Kasumi-1 (cell line): ENCODE measurements at places on chromosomes 7 and 10.

- DNase-seq: no peak
Observed at GRCh38 chr10:67705921-67706320, 9.9 kb upstream of the CTNNA3 start.

DNA sequence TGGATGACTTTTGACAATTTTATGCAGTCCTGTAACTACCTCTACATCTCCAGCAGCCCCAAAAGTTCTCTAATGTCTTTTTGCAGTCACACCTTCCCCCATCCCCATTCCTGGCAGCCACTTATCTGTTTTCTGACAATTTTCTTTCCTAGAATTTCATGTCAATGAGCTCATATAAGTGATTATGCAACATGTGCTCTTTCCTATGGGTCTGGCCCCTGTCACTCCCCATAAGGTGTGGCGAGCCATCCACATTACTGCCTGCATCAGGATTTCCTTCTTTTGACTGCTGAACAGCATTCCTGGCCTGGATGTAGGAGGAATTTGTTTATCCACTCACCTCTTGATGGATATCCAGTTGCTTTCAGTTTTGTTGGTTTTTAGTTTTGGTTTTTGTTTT lies 146.7 kb upstream of the MGMT start:
- DNase-seq: no peak

GRCh38 chr7:29511337-29511736 lies 52.3 kb upstream of the PRR15 start:
- no peak for DNase-seq

DNA sequence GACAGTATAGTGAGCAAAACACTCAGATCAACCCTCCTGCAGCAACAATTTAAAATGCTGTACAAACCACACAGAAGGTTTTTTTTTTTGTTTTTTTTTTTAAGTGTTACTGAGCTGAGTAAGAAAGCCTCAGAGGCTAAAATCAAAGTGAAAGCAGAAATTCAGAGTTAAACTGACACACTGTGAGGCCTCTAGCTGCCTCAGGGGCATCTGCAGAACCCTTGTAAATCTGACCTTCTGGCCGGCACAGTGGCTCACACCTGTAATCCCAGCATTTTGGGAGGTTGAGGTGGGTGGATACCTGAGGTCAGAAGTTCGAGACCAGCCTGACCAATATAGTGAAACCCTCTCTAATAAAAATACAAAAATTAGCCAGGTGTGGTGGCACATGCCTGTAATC lies 7.4 kb upstream of the GNA12 start:
- no peak for DNase-seq

- DNase-seq: no peak
Observed at GRCh38 chr10:86295351-86295750, 71.2 kb downstream of the GRID1 start.

DNA sequence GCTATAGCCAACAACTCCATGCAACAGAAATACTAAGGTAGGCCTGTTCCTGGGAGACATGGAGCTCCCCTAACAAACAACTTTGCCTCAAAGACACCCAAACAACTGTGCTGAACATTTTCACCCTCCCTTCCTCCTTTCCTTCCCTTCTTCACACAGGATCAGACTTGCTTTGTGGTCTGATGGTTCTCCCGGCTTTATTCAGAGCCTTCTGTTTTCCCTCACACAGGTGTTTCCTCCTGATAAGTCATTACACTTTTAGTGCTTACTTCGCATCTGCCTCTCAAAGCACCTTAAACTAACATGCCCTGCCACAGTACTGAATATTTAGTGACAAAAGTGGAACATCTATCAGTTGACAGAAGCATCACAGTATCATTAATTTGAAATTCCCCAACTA lies 56.3 kb upstream of the YAE1 start:
- DNase-seq: no peak

DNA sequence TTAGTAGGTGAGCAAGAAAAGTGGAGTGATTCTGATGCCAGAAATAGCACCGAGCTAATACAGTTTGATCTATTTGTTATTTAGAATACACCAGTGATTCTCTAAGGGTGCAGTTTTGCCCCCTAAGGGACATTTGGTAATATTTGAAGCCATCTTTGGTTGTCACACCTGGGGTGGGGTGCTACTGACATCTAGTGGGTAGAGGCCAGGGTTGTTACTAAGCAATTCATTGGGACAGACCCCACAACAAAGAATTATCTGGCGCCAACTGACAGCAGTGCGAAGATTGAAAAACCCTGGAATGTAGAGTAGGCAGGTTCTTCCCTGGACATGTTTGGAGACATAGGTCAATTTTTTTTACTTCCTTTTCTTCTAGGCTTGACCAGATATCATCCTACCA lies 14.6 kb downstream of the PALS2 start:
- peak; percentile 34 for DNase-seq

DNA sequence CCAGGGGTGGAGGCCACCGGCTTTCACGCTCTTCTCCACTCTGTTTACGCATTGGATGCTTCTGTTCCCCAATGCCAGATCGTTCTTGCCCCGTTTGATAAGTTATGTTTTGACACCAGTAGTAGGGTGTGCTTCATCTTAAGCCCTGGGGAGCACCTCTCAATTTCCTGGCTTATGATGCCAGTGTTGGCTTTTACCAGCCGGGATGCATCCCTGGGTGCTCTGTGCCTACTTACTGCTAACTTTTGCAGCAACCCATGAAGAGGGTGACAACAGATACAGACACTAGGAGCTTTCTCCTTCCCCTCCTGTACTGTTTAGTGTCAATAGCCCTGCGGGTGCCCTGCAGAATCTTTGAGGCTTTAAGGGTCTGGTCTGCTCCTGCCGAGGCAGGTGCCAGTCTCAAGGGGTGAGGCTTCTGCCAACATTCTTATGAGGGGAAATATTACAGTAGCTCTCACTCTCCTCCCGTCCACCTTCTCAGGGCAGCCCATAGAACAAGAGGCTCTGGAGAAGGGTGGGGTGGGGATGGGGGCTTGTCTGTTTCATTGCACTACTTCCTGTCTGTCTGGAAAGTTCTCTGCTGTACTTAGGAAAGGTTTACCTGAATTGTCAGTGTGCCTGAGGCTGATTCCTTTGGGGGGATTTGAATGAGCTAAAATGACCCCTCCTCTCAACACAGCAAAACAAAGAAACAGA lies 23.3 kb downstream of the ADCY1 start:
- DNase-seq: no peak

DNA sequence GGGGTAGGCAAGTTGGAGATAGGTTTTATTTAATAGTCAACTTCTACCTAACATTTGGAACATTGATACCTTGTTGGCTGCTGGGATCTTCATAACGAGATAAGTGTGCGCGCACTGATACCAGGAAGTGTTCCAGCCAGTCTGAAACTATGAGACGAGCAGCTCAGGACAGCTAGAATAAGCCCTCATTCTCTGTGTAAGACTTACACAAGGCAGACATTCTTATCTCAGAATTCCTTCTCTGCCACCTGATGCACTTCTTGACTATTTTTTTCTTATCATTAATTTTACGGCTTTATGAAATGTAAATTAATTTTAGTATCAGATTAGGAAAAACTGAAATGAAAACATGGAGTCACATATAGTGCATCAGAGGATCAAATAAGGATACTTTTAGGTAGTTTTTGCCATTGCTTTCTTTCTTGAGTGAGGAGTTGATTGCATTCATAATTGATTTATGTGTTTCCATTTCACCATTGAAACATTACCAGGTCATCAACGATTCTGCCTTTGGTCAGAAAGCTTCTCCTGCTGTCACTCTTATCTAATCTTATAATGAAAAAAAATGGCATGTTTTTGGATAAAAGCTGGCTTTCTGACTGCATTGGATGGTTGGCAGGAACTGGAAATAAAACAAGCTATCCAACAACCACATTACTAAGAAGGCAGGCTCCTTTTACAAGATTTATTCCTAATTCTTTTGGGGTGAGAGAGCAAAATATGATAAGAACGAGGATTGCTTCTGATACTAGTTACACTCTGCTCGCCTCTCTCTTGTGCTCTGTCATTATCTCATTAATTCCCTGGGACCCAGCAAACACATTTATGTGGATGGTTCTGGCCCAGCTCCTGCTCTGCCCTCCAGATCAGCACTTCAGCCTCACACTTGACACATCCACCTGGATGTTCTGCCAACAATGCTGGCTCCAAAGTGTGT lies 40.4 kb upstream of the ABCB5 start:
- DNase-seq: no peak

DNA sequence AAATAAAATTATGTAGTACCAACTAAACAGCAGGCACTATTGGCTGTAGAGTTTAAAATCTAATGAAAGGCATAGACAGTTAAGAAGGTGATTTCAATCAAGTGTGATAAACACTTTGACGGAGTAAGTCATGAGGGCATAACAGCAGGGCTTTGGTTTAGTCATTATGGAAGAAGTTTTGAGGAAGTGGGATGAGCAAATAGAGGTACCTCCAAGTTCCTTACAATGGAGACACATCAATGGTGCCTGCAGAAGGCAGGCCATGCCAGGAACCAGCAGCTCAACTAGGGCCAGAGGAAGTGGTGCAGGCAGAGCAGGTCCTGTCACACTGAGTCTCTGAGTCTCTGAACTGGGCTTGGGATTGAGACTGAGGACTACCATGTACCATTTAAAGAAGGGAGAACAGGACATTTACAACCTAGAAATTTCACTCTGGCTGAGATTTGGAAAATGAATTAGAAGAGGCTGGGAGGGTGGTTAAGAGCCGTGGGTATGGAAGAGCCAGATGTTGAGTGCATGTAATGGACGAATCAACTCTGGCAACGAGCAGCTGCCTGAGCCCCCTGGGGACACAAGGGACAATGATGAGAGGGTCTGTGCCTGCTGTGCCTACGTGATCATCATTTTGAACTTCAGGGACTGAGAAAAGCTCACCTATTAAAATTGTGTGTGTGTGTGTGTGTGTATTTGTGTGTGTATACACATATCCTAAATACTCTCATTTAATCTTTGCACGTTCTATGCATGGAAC lies 208.7 kb upstream of the POM121L12 start:
- DNase-seq: peak; percentile 55

DNA sequence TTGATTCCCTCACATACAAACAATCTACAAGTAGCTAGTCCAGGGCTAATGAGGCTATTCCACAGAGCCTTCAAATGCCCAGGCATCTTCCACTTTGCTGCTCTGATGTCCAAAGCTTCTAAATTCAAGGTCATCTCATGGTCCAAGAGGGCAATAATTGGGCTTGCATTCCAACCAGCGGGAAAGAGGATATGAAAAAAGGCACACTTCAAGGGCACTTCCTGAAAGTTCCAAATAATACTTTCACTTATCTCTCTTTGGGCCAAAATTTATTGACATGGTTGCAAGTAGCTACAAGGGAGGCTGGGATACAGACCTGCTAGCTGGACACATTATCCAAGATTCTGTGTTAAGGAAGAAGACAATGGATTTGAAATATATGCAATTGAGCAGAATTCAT lies 25.2 kb upstream of the APBB1IP start:
- DNase-seq: no peak

- DNase-seq: no peak
Observed at GRCh38 chr7:138568655-138569054, 108.6 kb downstream of the TRIM24 start.

- no peak for DNase-seq
Observed at GRCh38 chr7:145978769-145979168, 137.8 kb upstream of the CNTNAP2 start.
